A375 (cell line): ENCODE measurements at places on chromosomes 6 and 20. TPM values are rescaled to one million over a fixed set of nuclear protein-coding genes. Genes with fewer than 3 reads are reported as not detected.

HFE gene
- total RNA-seq = 4.1 and 4.5 TPM in 2 replicates

TMX4 gene
- total RNA-seq = 38.3 and 40.5 TPM in 2 replicates

ENPP5 gene
- total RNA-seq = not detected in 2 replicates

ATG5 gene
- total RNA-seq = 18.4 and 20.3 TPM in 2 replicates

TINAG gene
- not detected in 2 replicates for total RNA-seq

MPIG6B gene
- not detected in 2 replicates for total RNA-seq

IYD gene
- 0.04 TPM in 1 of 2 replicates, not detected in the other for total RNA-seq

HLA-F gene
- 16.2 and 18.7 TPM in 2 replicates for total RNA-seq

SLC44A4 gene
- 0.37 TPM in 1 of 2 replicates, not detected in the other for total RNA-seq

PDE7B gene
- 0.96 and 1.6 TPM in 2 replicates for total RNA-seq

APCDD1L gene
- not detected in 2 replicates for total RNA-seq

SYNDIG1 gene
- total RNA-seq = 0.03 TPM in 1 of 2 replicates, not detected in the other

SIRPB1 gene
- 3.7 and 4.5 TPM in 2 replicates for total RNA-seq

ANKEF1 gene
- 4.6 and 4.7 TPM in 2 replicates for total RNA-seq

LAMA4 gene
- 108 and 128 TPM in 2 replicates for total RNA-seq

SYCP2L gene
- total RNA-seq = 1.8 and 2.7 TPM in 2 replicates

COL11A2 gene
- 4.9 and 7.6 TPM in 2 replicates for total RNA-seq

TTK gene
- total RNA-seq = 21.3 and 23.1 TPM in 2 replicates

CTCFL gene
- not detected in 2 replicates for total RNA-seq

RRAGD gene
- total RNA-seq = 4.0 and 4.5 TPM in 2 replicates

TREML2 gene
- total RNA-seq = 0.16 and 0.19 TPM in 2 replicates

LPA gene
- total RNA-seq = not detected in 2 replicates

PSORS1C1 gene
- total RNA-seq = 1.1 and 8.5 TPM in 2 replicates

DSE gene
- 3.6 and 3.9 TPM in 2 replicates for total RNA-seq

RIPOR2 gene
- 0.53 and 1.1 TPM in 2 replicates for total RNA-seq

SCRT2 gene
- total RNA-seq = not detected in 2 replicates

FAM83C gene
- total RNA-seq = 0.11 TPM in 1 of 2 replicates, not detected in the other

TREM1 gene
- 0.15 and 0.88 TPM in 2 replicates for total RNA-seq

TRERF1 gene
- 2.0 and 2.4 TPM in 2 replicates for total RNA-seq

NINL gene
- 1.5 and 2.7 TPM in 2 replicates for total RNA-seq

RHAG gene
- total RNA-seq = not detected in 2 replicates

GGTLC1 gene
- not detected in 2 replicates for total RNA-seq

SOX18 gene
- total RNA-seq = 0.72 and 1.2 TPM in 2 replicates

BMP7 gene
- total RNA-seq = 1.5 TPM in 2 replicates

PPP1R16B gene
- 0.03 and 0.08 TPM in 2 replicates for total RNA-seq

MCCD1 gene
- total RNA-seq = not detected in 2 replicates

GFRA4 gene
- not detected in 2 replicates for total RNA-seq

DAAM2 gene
- total RNA-seq = 7.0 and 8.3 TPM in 2 replicates

BNIP5 gene
- not detected in 2 replicates for total RNA-seq

TAAR9 gene
- total RNA-seq = not detected in 2 replicates

KIFC1 gene
- 34.4 and 37.4 TPM in 2 replicates for total RNA-seq

DNMT3B gene
- 2.8 and 4.1 TPM in 2 replicates for total RNA-seq

GHRH gene
- not detected in 2 replicates for total RNA-seq
